ENCODE measurements at places on chromosomes 13 and 19. TPM values are rescaled to one million over a fixed set of nuclear protein-coding genes. Genes with fewer than 3 reads are reported as not detected.

CACNG8 gene
- total RNA-seq: 0.03 TPM

- no peak for DNase-seq
Measured at GRCh38 chr13:52599037-52599847, 43.0 kb upstream of the HNRNPA1L2 start.

GRCh38 chr19:10800488-10800887 is 35.5 kb downstream of the TMED1 start:
- peak; percentile 73 for DNase-seq

- DNase-seq: no peak
Measured at GRCh38 chr19:29622166-29623070, 16.3 kb downstream of the POP4 start.

SHD gene
- total RNA-seq: not detected

Measured in Right ventricle myocardium superior (tissue), 1 donor.